ENCODE measurements at places on chromosomes 16 and 17.

GRCh38 chr16:50964491-50964890, 186.6 kb downstream of the SALL1 start:
- no peak for DNase-seq

- DNase-seq: peak; percentile 87
Observed at GRCh38 chr16:56681939-56682702, at the start of gene MT1X. MT1X (plus strand) TSS chr16:56682470; CDS start chr16:56682541, 71 bp downstream.

DNA sequence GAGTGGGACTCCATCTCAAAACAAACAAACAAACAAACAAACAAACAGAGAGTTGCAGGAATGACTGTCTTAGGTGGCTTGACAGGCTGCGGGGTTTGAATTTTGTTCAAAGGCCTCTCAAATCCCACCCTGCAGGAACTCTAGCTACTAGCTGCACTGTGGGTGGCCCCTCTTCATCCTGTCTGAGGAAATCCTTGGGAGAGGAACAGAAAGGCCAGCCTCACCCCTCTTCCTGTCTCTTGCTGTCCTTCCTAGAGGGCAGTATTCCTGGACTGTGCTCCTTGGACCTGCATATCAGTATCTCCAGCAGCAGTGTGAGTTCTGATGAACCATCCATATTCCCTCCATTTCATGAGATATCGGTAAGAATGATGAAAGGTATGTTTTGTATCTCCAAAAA, 2.0 kb upstream of the CCDC92B start:
- no peak for DNase-seq

- no peak for DNase-seq
Observed at GRCh38 chr16:85850344-85850880, 48.5 kb upstream of the IRF8 start.

DNA sequence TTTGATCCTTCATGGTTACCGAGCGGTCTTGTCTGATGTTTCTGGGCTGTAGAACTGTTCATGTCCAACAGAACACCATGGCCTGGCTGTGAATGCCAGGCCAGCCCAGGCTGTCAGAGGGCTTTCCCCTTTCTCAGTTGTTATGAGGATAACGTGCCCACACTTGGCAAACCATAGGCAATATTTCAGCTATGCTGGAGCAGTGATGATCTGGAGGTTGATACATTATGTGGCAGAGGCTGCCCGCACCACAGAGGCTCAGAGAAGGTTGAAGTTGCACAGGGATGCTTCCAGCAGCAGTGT, 92.9 kb downstream of the C16orf78 start:
- no peak for DNase-seq

GRCh38 chr17:49969134-49969759, at the start of gene DLX4:
DLX4 (plus strand) TSS chr17:49969190; CDS start chr17:49969469, 279 bp downstream.
- DNase-seq: no peak

- no peak for DNase-seq
Observed at GRCh38 chr16:26598998-26599784, 467.5 kb upstream of the C16orf82 start.

DNA sequence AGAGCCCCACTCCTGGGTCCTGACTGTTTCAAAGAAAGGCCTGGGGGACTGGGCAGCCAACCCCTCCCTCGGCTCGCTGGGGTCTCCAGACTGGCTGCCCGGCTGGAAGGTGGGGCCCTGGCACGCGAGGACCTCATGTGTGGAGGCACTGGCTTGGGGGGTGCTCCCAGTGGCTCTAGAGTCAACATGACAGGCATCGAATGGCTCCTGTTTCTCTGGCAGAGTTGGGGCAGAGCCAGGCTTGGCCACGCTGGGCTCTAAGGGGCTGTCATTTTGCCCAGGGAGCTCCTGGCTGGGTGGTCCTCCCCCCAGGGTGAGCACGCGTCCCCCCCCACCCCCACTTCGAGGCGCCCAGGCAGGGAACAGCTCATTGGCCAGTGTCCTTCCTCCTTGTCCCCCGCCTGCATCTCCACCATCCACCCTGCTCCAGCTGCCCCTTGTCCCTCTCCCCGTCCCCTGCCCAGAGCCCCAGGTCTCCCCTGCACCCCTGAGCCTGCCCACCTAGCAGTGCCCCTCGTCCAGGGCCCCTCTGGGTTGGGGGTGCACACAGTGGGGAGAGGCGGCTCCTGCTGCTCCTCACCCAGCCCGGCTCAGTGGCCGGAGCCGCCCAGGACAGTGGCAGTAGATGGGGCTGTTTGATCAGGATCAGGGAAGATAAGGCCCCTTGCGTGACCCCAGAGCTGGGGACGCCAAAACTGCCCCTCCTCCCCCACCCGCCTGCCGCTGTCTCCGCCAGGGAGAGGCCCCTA, 2.7 kb downstream of the GCGR start:
- no peak for DNase-seq

- no peak for DNase-seq
Observed at GRCh38 chr16:25411396-25412081, 153.9 kb upstream of the ZKSCAN2 start.

GRCh38 chr16:85364323-85365040, 248.6 kb upstream of the GSE1 start:
- no peak for DNase-seq

DNA sequence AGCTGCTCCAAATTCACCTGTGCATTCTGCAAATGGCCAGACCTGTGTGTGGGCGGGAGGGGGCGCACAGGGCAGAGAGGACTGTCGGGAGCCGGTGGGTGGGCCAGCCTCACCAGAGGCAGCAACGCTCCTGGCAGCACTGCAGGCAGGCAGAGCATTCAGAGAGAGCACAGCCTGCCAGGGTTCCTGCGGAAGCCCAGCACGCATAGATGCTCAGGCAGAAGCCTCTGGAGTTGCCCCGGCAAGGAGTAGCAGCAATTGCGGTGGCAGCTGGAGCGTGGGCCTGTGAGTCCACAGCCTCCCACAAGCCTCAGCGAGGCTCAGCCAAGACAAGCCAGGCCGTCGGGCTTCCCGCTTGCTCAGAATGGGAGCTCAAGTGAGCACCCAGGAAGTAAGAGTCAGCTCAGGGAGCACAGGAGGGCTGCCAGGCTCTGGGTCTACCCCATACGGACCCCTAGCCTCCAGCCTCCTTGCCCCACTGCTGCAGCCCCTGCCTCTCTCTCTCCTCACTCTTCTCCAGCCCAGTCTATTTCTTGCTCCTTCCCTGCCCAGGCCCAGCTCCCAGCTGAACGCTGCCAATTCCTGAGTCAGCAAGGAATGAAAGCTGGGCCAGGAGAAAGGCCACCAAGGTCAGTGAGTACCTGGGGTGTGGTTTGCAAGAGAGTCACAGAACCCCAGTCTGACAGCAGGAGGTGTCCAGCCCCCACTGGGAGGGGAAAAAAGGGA, 9.6 kb downstream of the EMC6 start:
- DNase-seq: no peak

All from GM12891 (cell line).